ENCODE measurements at places on chromosomes 11 and 22.

DNA sequence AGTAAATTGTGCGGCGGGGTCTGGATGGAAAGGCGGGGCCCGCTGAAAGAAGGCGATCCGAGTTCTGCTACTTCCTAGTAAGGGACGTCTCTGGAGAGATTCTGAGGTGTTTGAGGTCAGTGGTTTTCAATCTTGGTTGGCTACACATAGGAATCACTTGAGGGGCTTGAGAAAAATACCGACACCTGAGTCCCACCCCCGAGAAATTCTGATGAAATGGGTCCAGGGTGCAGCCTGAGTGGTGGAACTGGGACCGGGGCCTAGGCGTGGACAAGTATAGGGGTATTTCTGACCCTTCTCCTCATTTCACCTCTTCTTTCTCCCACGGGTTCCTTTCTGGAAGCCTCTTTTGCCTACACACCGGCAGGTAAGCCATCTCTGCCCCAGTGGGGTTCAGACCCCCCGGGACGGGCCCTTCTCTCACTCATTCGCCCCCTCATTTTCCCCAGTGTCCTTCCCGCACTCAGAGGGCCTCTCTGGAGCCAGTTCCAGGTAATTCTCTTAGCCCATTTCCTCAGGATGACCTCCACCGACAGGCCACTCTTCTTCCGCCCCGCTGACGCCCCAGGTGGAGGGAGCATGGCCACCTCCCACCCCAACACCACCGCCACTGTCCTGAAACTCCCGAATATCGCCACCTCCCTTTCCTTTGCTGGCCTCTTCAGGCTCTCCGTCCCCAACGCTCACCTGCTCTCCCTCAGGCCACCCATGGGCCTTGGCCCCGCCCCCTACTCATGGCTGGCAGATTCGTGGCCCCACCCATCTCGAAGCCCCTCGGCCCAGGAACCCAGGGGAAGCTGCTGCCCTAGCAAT, 11.8 kb downstream of the ROBO3 start:
- no peak for DNase-seq

GRCh38 chr22:22452211-22452610, 56.3 kb downstream of the ZNF280B start:
- no peak for DNase-seq

DNA sequence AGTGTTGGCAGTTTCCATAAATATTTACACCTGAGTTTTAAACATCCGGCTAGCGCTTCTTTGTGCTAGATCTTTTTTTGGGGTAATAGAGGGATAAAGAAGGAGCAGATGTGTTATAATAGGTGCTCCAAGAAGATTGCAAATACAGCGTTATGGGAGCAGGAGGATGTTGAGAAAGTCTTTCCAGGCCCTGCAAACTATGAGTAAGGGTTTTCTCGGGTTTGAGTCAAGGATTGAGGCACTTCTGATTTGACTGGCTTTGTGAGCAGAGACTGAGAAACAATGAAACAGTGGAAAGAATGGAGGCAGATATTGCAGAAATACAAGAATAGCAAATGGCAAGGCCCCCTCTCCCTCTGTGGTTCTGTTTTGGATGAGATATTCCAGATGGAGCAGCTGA, 155.0 kb upstream of the TIMP3 start:
- DNase-seq = no peak

GRCh38 chr11:130088919-130089673, 19.4 kb downstream of the APLP2 start:
- no peak for DNase-seq

DNA sequence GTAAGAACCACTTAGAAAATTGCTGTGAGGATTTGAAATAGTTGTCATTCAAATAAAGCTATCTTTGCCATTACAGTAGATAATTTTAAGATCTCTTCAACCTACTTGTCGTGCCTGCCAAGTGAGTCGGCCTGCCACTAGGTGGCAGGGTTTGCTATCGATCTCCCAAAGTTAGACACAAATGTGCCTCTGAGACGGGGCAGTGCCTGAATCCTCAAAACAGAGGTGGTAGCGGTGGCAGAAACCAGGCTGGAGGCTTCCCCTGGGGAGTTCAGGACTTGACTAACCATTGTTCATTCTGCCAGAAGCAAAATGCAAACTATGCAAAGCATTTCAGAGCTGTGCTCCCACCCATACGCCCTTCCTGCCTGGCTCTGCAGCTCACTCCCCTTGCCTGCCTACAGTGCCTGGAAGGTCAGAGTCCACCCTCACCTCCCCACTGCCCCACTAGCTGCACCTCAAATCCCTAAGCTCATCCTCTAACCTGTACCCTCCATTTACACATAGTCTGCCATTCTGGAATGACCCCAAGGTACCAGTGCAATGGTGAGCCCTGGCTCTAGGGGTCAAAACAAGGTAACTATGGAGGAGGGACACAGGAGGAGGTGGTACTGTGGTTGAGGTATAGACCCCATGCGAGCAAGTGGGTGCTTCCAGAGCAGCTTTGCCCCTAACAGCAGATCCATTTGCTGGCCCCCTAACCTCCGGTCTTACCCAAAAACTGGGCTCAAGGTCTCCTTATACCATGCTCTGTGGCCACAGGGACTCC, 82.1 kb downstream of the C11orf58 start:
- peak; percentile 62 for DNase-seq

GRCh38 chr22:43992331-43992821, 31.7 kb upstream of the PARVB start:
- DNase-seq = peak; percentile 1

DNA sequence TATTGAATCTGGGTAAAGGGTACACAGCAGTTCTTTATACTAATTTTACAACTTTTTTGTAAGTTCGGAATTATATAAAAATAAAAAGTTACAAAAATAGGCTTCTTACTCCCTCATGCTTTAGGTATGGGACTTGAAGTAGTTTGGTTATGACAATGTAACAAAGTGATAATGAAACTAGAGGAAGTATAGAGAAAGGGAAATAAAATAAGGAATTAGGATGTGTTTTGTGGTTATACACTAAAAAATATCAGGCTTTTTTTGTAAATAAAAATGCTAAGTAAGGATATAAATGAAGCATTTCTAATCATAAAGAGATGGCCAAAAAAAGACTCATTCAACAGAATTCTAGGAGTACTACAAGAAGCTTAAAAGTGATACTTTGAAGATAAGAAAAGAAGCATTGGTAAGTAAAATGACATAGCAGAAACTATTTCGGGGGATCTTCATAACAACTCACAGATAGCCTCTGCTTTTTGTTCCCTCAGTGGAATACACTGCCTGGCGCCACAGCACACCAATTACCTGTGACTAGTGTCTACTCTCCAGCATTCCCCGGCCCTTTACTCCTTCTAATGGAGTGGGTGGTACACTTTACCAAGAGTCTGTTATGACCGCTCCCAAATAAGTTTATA, 322.7 kb upstream of the PITPNB start:
- no peak for DNase-seq

Measured in HCEC 1CT (cell line).